Stimulated activated CD4-positive, alpha-beta T cell treated with anti-CD3 and anti-CD28 coated beads, TNF-alpha, amount 100 ng/mL, for 1 hour (primary cell): ENCODE measurements at places on chromosomes 16 and 17.

DNA sequence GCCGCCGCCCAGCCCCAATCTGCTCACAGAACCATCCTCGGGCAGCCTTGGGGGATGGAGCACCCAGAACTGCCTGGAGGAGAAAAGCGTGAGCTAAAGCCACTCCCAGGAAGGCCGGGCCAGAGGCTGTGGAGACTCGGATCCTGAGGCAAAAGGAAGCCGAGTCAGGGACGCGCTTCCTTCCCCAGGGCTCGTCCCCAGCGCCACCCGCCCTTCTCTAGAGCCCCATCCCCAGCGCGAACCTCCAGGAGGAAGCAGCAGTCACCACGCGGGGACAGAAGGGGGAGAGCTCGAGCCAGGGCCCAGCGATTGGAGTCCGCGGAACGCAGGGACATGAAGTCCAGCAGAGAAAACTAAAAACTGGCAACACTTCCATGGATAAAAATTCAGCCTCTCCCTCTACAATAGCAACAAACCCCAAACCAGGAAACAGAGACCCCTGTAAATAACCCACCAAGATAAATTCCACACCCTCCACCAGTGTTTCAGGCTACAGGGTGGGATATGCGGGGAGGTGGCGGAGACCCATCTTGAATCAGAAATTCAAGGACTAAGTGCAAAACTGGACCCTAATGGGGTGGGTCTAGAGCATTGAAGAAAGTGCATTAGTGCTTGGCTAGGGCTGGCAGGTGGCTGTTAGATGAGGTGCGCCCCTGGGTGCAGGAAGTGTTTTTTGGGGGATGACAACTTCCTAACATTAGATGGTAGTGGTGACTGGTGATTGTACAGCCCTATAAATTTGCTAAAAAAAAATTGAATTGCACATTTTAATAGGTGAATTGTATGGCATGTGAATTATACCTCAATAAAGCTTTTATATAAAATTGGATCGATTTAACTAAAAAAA lies 116.1 kb upstream of the METRNL start:
- no peak for DNase-seq

DNA sequence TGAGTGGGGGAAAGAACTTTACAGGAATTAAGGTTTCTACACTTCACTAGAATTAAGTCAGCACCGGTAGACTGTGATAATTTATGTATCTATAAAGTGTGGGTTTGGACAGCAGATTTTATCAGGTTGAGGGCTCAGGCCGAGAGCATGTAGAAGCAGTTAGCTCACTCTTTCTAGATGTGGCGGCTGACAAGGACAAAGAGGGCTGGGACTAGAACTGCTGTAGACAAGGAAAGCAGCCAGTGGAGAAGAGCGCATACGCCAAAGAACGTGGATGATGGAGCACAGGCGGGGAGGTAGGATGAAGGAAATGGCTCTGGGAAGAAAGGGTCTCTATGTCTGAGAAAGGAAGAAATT lies 504 bp upstream of the GOSR1 start:
- no peak for DNase-seq

DNA sequence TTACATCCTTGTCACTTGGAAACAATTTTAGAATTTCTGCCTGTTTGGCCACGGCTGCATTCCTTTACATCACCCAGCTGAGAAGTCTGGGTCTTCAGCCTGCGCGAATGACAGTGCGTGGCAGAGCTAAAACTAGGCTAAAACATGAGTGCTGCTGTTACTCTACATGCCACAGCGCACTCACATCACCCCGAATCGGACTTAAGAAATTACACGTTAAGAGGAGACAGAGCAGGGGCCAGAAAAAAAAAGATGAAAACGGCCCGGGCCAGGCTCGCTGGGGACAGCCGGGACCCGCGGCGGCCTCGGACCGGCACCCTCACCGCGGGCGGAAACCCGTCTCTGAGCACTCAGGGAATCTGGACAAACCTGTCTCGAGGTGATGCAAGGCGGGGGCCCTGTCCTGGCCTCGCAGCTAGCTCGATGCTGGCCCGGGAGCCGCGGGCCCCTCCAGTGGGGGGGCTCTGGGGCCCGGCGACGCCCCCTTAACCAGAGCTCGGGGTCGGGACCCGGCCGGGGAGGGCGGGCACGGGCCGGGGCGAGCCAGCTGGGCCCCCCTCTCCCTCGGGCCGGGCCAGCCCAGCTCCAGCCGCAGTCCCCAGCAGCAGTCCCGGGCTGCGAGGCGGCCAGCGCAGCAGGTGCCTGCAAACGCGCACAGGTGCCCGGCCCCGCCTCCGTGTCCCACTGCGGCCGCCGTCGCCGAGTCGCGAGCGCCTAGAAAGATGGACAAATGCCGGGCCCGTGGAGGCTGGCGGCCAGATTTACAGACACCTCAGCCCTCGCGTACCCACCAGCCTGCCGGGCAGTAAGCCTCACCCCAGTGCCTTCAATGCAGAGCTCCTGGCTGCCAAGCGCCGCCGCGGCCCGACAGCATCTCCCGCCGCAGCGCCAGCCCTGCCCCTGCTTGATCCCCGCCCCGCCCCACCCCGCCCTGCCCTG lies at the start of gene AKTIP:
Gene AKTIP (minus strand): TSS at position 879 of the 939 bp plus-strand sequence. CDS start 2,950 bp downstream, outside the sequence.
- peak; percentile 51 for DNase-seq

DNA sequence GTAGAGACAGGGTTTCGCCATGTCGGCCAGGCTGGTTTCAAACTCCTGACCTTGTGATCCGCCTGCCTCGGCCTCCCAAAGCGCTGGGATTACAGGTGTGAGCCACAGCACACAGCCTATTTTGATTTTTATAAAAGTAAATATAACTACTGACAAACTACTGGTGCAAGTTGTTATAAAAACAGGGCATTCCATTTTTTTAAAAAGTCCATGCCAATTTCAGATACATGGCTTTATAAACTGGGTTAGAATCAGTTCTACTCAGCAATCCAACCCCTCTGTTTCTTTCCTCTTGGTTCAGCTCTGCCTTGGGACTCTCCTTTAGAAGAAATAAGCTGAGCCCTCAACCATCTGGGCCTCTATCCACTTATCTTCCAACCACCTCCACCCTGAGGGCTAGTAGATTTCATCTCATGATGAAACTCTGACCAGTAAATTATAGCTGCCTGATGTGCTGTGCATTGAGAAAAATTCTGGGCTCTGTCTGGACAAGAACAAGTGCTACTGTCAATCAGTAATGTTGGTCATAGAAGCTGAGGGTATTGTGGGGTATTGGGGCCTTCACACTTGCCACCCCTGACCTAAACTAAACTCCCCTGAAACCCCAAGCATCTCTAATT lies 10.2 kb downstream of the RANBP10 start:
- no peak for DNase-seq

- no peak for DNase-seq
Observed at GRCh38 chr16:27482397-27483087, 67.2 kb downstream of the GTF3C1 start.

- DNase-seq, result no peak
Observed at GRCh38 chr16:28167221-28167620, 44.5 kb downstream of the XPO6 start.
